EL (cell line): ENCODE measurements at places on chromosomes 6 and 20.
A peak's percentile ranks its signal among the peaks of the same experiment; 100 is the strongest.

- peak; percentile 49 for DNase-seq
Observed at GRCh38 chr6:159654483-159655098, 38.5 kb downstream of the SOD2 start.

DNA sequence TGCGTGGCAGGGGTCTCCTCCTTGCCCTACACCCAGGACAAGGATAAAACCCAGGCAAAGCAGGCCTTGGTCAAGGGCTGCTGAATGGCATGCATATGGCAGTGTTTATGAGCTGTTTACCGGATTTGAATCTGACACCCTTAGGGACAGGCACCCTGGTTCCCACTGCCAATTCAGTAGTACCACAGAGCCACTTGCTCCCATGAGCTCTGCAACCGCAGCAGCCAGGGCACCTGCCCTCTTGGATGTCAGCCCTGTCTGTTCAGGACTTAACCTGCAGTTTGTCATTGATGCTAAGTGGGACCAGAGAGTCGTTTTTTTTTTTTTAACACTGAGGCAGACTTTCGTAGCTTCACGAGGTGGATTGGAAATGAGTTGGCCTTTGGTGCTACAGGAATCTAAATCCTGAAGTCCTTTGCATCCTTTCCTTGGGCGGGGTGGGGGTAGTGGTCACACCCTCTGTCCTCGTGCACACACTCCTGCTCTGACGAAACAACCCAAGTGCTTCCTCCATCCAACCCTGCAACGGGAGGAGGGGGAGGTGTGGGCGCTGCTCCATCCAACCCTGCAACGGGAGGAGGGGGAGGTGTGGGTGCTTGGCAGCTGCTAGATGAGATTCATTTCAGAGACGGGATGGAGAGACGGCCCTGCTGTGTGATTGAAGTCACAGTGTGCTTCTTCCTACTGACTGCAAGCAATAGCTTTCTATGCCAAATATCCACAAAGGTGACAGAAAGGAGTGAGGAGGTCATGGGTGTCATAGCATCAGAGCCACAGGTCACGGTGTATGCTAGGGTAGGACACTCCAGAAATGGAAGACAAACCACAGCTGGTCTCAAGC, 166.5 kb downstream of the SMOC2 start:
- no peak for DNase-seq

DNA sequence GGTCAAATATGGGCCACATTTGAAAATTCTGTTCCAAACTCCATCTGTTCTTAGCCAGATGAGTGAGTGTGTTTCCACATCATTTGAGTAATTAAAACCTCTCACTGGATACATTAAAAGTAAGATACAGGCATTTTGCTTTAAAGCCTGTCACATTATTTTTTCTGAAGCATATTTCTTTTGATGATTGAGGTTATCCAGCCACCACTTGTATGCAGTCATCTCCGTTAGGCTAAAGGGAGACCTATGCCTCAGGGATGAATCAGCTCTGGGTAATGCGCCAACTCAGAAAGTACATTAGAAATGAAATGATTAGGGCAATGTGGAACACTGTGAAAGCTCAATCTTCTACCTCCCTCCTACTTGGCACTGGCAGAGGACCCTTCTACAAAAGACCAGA, 90.7 kb downstream of the SNAP25 start:
- DNase-seq = peak; percentile 97

- DNase-seq = no peak
Observed at GRCh38 chr20:430091-430999, 22.2 kb downstream of the RBCK1 start.

GRCh38 chr20:25247000-25247517, 826 bp upstream of the PYGB start:
- peak; percentile 79 for DNase-seq

DNA sequence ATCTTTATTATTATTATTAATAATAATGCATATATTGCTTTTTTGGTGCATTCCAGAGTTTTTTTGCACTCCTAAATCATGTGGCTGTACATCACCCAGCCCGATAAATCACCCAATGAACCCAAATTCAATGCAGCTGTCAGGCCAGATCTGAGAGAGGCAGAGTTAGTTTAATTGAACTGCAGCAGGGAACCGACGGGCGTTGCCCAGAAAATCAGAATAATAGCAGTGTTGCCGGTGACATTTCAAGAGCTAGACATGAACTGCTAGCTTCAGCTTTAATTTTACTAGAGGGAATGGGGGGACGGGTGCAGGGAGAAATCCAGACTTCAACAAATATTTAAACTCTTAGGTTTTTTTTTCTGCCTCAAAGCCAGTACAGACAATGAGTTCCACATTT, 135.0 kb downstream of the CLIC5 start:
- DNase-seq = no peak

DNA sequence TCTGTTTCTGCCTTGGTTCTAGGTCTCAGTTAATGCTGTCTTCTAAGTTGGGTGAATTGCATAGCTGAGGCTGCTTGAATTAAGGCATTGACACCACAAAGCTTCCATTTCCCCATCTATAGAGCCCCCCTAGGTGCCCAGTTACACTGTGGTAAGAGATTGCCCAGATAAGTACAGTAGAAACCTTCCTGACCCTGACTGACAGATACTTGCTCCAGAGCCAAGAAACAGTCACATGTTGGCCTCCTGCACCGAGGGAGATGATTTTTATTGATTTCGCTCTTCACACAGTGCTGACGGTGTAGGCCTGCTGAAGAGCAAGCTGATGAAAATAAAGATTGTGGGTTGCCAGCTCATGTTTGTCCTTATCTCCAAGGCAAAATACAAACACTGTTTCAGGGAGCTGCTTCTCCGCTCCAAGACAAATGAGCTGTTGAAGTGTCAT, 67.9 kb downstream of the TRMT11 start:
- DNase-seq = no peak

- no peak for DNase-seq
Observed at GRCh38 chr6:145621776-145622175, 113.5 kb downstream of the EPM2A start.
